ENCODE measurements at places on chromosomes 16 and 17. TPM values are rescaled to one million over a fixed set of nuclear protein-coding genes. Genes with fewer than 3 reads are reported as not detected.

Gene KRTAP2-3
- not detected for total RNA-seq

Gene USP43
- 13.4 TPM for total RNA-seq

Gene RNF43
- 6.1 TPM for total RNA-seq

- no peak for DNase-seq
Measured at GRCh38 chr17:56676810-56677209, 83.3 kb downstream of the NOG start.

DNA sequence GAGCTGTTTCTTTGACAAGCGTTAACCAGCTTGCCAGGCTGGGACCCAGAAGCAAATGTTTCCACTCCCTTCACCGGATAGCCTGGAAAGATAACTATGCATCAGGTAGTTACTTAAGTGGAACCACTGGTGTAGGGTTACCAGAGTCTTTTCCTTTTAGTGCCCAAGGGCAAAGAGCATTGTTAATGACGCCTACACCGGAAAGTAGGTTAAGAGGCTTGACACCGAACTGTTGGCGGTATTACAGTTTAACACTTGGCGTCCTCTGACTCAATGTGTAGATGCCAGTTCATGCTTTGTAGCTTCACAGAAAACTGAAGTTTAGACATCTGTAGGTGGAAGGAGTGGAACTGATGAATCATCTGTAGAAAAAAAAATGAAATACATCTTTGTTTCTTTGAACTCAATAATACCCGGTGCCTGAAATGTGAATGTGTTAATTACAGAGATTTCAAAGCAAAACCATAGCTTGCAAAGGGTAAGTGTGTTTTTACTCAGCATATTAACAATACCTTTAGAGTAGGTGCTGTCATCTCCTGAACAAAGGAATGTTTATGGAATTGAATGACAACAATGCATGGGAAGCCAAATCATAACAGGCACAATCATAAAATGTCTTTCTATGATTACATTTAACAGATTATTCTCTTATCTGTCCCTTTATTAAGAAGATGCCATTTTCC lies 426.7 kb upstream of the SALL1 start:
- peak; percentile 98 for DNase-seq

- no peak for DNase-seq
Measured at GRCh38 chr17:58082341-58082869, 814 bp upstream of the DYNLL2 start.

GRCh38 chr17:67026341-67026740 lies 18.0 kb upstream of the CACNG1 start:
- DNase-seq = no peak

DNA sequence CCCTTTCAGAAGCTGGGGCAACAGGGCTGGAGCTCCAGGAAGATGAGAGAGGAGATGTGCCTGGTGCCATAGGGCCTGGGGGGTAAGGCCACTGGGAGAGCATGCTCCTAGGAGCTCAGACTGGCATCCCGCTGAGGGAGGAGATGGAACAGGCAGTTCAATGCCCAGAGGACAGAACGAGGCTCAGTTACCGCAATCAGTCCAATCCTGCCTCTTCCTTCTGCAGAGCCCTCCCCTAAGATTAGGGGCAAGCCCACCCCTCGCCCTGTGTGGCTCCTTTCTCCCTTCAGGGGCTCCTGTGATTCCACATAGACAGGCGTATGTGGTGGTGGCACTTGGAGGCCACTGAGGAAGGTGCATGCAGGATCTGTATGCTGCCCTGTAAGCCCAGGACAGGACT lies 2.4 kb downstream of the CCDC42 start:
- no peak for DNase-seq

DNA sequence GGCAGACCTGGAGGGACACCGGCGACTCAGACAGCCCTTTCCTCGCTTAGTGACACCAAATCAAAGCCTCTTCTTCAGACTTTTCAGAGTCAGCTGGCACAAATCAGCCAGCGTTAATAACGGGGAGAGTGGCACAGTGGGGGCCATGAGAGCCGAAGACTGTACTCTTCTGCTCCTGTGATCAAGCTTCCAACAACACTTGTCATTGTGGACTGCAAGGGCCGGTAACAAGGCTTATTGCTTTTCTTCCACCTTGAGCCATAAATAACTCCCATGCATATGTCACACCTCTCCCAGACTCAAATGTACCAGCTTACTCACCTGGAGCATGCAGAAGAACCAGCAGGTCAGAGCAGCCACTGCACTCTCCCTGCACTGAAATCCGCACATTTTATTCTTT lies 12.8 kb downstream of the FLCN start:
- no peak for DNase-seq

DNA sequence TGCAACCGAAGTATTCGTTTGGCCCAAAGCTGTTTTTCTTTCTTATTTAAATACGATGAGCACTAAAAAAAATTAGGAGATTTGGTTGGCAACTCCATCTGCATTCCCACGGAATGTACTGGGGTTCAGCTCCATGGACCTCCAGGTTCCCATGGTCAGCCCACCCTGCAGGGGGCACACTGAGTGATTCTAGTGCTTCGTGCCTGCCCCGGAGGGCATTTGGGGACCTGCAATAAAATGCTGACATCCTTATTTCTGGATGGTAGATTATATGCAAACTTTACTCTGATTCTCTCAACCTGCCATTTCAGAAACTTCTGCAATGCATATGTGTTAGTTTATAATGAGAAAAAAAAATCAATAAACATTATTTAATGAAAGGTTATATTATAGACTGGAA lies 339.4 kb downstream of the XYLT1 start:
- DNase-seq = no peak
